ENCODE measurements at places on chromosomes 6 and 20.

DNA sequence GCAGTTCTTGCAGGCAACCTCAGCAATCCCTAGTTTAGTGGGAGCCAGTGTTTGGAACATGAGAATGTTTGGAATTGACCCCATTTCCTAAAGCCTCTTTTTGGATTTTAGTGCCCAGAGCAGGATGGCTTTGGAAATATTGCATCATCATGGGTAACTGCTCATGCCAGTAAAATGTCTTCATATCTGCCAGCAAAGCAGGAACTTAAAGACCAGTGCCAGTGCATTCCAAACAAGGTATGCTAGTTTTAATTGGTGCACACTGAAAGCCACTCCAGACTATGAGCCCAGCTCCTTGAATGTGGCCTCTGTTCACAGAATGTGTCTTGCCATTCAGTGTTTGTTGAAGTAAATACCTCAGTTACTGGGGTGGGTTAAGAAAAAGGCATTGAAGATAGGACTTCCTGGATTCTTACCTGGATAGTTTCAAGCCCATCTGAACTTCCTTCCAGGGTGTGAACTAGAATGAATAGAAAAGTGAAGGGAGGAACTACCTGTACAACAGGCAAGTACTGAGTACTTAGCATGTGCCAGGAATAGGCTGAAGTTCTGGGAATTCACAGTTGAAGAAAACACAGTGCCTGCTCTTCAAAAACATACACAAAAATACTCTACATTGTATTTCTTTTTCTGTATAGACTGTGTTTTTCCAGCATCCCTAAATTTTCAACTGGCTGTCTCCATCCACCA lies 70.5 kb downstream of the COL19A1 start:
- no peak for DNase-seq

- DNase-seq: no peak
Measured at GRCh38 chr20:37475252-37475651, 45.8 kb upstream of the NNAT start.

GRCh38 chr6:10582774-10583508 lies 61.8 kb downstream of the GCNT2 start:
- DNase-seq: no peak

DNA sequence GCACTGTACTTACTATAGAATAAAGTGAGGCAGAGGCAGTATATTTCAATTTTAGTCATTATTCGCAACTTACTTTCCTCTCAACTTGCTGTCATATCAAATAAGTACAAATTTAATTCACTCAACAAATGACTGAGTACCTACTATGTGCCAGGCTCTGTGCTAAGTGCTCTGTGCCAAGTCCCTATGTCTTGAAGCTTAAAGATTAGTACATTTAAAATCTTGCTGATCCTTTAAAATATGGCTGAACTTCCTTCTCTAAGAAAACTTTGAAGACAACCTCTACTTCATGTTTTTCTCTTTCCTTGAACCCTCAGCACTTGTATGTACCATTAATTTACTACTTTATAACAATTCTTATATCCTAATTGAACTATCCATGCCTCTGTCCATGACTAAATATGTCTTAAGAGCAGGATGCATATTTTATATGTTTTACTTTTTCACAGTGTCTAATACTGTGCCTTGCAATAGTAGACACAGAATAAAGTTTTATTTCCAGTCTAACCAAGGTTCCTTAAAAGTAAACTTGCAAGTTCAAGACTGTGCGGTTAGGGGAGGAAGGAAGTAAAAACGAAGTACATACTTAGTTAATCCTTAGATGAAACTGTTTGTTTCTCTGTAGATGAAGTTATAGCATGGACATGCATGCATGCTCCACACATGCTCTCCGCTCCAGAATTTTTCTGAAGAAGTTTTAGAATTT lies 10.0 kb upstream of the LATS1 start:
- peak; percentile 93 for DNase-seq

GRCh38 chr6:31979238-31979898 lies 2.5 kb upstream of the C4A start:
- DNase-seq: no peak

Measured in MV-4-11 (cell line).